ENCODE measurements at places on chromosomes 4 and X. TPM values are rescaled to one million over a fixed set of nuclear protein-coding genes. Genes with fewer than 3 reads are reported as not detected.

Gene GLOD5
- total RNA-seq = not detected

Gene RASSF6
- 0.66 TPM for total RNA-seq

Gene SYTL4
- total RNA-seq = 1.2 TPM

Gene IL9R
- 0.17 TPM for total RNA-seq

Gene MAGEB16
- total RNA-seq = 0.03 TPM

Gene MED12
- total RNA-seq = 19.0 TPM

Gene IDUA
- 4.6 TPM for total RNA-seq

Gene PAGE1
- not detected for total RNA-seq

Gene PABPC1L2B
- total RNA-seq = 0.11 TPM

Gene MCTS1
- 35.4 TPM for total RNA-seq

Gene ARR3
- not detected for total RNA-seq

Gene EMCN
- not detected for total RNA-seq

Gene ZNF157
- 0.31 TPM for total RNA-seq

Gene SPANXC
- not detected for total RNA-seq

Gene CSAG3
- not detected for total RNA-seq

Gene SUPT20HL1
- not detected for total RNA-seq

Gene S100G
- total RNA-seq = not detected

Gene DCTD
- 55.0 TPM for total RNA-seq

Gene F8A3
- total RNA-seq = 0.10 TPM

Gene DCAF8L2
- not detected for total RNA-seq

Gene ASB11
- total RNA-seq = not detected

Gene SPANXA2
- total RNA-seq = not detected

Gene DMD
- total RNA-seq = 30.5 TPM

Gene CDKL5
- total RNA-seq = 7.0 TPM

Gene TBX22
- 1.3 TPM for total RNA-seq

Gene XAGE2
- not detected for total RNA-seq

Gene PPEF2
- total RNA-seq = not detected

Gene CENPVL2
- 1.3 TPM for total RNA-seq

Gene CCNA2
- 171 TPM for total RNA-seq

Gene CHIC2
- 14.4 TPM for total RNA-seq

Gene SHOX
- total RNA-seq = not detected

Gene CABS1
- not detected for total RNA-seq

Gene HAUS7
- total RNA-seq = 41.5 TPM

Gene MTMR8
- total RNA-seq = 5.1 TPM

Gene CTSO
- total RNA-seq = 1.6 TPM

Gene DGAT2L6
- not detected for total RNA-seq

Gene PDCL2
- total RNA-seq = not detected

Gene CFI
- not detected for total RNA-seq

Gene TRIM61
- 0.14 TPM for total RNA-seq

Gene ANKRD50
- total RNA-seq = 14.4 TPM

Gene LDB2
- 94.0 TPM for total RNA-seq

Gene HAND2
- total RNA-seq = not detected

Gene WAS
- total RNA-seq = 0.67 TPM

Gene SRD5A3
- total RNA-seq = 31.9 TPM

Gene GLA
- total RNA-seq = 58.3 TPM

Gene ATP2B3
- total RNA-seq = not detected

Gene SLC10A4
- total RNA-seq = 1.5 TPM

Gene NCAPG
- total RNA-seq = 77.1 TPM

Gene H2AZ1
- 1,194 TPM for total RNA-seq

Gene MRPL1
- total RNA-seq = 28.7 TPM

Gene MAML3
- 5.9 TPM for total RNA-seq

Gene XG
- total RNA-seq = 0.17 TPM

Gene ADGRA3
- total RNA-seq = 39.0 TPM

Gene GDPD2
- 1.5 TPM for total RNA-seq

Gene GPRASP1
- 2.1 TPM for total RNA-seq

Gene ASB5
- 0.31 TPM for total RNA-seq

Gene UGT2B15
- not detected for total RNA-seq

Gene HSD17B13
- 0.11 TPM for total RNA-seq
